ENCODE measurements at places on chromosomes 12 and 14. TPM values are rescaled to one million over a fixed set of nuclear protein-coding genes. Genes with fewer than 3 reads are reported as not detected.

The TOX4 gene
- 80.9 TPM for total RNA-seq

The TMEM119 gene
- total RNA-seq: 54.0 TPM

The KLRC3 gene
- 4.9 TPM for total RNA-seq

The NTN4 gene
- total RNA-seq: 670 TPM

The NUAK1 gene
- total RNA-seq: 21.1 TPM

The SLC25A47 gene
- not detected for total RNA-seq

The LIN7A gene
- 27.7 TPM for total RNA-seq

DNA sequence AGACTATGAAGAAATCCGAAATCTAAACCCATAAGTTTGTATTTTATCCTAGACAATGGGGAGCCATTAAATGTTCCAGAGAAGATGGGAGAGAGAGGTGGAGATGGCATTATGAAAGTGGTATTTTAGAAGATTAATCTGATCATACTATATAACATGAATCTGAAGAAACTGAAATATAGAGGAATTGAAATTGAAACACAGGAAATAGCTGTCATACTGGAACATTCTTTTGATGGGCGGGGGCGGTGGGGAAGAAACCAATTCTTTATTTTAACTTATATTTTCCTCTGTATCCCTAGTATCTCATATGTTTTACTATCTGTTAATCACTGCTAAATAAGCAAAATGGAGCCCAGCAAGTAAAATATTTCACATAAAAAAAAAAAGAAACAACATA is 27.0 kb upstream of the FOXN3 start:
- DNase-seq: no peak

- DNase-seq: no peak
Measured at GRCh38 chr14:45743884-45744283, 490.9 kb upstream of the MIS18BP1 start.

DNA sequence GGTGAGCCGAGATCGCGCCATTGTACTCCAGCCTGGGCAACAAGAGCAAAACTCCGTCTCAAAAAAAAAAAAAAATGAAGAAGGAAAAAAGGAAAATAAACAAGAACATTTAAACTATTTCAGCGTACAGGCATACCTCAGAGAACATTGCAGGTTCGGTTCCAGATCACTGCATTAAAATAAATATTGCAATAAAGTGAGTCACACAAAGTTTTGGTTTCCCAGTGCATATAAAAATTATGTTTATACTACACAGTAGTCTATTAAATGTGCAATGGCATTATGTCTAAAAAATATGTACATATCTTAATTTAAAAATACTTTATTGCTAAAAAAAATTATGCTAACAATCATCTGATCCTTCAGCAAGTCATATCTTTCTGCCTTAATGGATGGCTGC is 53.5 kb upstream of the PLEKHG6 start:
- no peak for DNase-seq

GRCh38 chr12:45446013-45446412 is 230.1 kb downstream of the ANO6 start:
- DNase-seq: no peak

DNA sequence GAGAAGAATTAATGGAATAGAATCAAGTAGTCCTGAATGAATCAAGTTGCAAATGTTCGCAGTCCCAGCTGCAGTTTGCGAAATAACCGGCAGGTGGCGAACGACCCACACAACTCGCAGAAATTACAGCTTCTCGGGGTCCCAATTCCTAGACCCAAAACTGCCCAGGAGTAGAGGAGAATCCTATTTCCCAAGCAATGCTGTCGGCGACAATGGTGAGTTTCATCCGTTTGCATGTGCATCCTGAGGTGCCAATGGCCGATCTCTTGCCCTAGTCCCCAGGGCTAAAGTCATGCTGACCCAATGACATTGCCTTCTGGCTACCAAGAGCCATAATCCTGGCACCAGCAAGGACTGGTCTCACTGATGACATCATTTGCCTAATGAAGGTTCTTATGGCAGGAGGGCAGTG is 8.5 kb upstream of the ASCL1 start:
- no peak for DNase-seq

DNA sequence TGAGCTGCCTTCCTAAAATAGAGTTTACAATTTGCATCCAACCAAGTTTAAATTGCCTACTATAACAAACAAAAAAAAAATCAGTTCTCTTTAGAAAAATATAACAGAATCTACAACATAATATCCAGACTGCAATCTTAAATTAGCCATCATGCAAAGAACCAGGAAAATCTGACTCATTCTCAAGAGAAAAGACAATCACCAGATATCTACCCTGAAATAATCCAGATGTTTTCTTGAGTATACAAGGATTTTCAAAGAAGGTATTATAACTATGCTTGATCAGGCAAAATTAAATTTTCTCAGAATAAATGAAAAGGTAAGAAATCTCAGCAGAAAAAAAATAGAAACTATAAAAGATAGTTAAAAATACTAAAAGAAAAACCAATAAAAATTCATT is 115.6 kb downstream of the CCER1 start:
- no peak for DNase-seq

DNA sequence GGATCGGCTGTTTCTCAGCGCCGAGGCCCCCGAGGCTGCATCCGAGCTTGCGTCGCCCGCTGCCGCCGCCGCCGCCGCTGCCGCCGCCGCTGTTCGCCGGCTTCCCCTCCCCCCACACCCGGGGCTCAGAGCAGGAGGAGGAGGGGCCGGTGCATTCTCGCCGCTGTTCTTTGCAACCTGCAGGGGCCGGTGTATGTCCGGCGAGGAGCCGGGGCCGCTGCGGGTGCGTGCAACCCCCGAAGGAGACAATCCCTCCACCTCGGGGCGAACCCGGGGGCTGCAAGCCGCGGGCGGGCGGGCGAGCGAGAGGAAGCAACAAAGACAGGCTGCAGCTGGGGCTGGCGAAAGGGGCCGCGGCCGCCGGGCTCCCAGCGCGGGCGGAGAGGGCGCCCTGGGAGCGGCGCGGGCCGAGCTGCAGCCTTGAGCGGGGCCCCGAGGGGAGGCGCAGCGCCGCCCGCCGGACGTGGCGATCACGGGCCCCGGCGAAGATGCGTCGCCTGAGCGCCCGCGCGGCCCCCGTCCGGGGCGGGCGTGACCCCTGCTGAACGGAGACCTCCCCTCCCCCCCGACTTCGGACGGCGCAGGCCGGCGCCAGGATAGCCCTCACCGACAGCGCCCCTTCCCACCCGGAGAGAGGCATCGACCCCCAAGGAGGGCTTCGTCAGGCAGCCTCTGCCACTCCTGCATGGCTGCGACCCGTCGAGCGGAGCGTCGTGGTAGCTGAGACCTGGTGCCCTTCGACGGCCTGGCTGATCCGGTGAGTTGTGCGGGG is 702 bp downstream of the FAM222A start:
- DNase-seq: no peak

DNA sequence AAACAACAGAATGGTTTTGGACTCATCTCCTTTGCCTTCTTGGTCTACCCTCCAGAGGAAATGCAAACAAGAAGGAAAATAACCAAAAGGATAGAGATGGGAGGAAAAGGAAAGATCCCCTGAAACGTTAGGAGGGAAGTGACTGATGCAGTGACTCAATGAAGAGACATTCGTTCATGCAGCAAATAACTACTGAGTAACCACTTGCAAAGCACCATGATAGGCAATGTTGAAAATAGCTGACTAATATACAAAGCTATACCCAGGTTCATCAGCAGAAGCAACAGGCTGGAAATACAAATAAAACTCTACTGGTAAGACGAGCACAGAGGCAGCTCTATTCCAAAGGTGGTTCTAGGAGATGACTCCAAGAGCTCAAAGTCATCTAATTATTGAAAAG is 41.8 kb downstream of the R3HDM2 start:
- no peak for DNase-seq

DNA sequence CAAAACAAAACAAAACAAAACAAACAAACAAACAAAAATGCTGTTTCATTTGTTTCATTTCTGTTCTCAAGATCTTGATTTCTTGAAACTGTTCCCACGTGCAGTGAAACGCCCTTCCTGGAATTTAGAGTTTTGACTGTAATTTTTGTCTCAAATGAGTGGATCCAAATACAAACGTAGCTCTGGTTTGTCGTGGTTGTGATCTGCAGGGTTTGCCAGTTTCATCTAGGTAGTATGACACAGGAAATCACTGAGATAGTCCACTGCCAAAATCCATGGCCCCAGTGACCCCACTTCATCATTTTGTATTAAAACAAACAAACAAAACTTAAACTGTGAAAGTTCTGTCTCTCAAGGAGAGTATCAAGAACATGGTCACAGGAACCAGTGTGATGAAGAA is 838.6 kb downstream of the BCL11B start:
- DNase-seq: no peak

DNA sequence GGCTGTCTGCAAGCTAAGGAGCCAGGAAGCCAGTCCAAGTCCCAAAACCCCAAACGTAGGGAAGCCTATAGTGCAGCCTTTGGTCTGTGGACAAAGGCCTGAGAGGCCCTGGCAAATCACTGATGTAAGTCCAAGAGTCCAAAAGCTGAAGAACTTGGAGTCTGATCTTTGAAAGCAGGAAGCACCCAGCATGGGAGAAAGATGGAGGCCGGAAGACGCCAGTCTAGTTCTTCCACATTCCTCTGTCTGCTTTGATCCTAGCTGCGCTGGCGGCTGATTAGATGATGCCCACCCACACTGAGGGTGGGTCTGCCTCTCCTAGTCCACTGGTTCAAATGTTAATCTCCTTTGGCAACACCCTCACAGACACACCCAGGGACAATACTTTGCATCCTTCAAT is 58.5 kb downstream of the CAPS2 start:
- no peak for DNase-seq

DNA sequence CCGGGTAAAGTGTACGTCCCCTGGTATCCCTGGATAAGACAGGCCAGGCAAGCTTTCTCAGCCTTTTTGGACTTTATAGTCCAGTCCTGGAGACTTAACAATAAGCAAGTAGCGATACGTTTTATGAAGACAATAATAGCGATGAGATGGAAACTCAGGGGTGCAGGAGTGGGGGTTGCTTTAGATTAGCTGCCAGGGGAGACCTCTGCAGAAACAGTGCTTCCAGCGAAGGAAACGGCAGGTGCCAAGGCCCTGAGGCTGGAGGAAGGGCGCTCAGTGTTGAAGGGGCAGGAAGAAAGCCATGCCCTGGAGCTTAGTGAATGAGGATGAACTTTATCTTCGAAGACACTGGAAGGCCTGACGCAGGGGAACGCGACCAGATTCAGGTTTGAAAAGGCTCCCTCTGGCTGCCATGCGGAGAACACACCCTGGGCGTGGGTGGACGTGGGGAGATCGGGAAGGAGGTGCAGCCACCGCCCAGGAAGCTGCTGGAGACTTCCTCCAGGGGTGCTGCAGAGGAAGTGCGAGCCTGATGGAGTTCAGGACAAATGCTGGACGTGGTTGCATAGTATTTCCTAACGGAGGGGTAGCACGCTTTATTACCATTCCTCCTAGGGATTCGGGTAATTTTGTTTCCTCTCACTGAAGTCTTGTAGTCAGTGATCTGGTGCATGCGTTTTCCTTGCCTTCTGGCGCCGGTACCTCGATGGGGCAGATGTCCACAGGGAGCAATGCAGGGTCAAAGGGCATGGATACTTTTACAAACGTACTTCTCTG is 26.1 kb upstream of the UBC start:
- peak; percentile 92 for DNase-seq

DNA sequence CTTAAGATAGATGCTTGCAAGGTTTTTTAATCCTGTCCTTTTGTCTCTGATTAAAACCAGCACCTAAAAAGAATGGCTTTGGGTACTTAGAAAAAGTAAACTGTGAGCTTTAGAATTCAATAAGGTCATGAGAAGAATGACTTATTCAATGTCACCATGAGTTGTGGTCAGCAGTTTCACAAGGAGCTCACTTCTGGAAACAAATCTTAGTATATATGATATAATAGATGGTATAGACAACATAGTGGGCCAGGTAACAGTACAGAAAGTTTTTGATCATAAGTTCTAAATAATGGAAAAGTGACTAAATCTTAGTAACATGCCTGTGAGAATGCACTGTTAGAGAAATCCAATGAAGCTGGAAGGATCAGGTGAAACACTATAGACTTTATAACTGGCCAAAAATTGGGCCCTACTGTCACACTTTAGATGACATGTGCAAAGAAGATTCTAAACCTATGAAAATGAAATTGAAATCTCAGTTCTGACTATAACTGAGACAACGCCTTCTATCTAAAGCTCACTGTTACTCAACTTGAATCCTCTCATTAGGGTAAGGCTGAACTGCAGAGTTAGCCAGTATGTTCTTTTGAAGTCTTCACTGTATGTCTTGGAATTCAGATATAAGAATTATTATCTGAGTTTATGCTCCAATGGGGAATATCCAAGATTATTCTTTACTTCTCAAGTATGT is 42.4 kb upstream of the RAD51AP1 start:
- DNase-seq: no peak

DNA sequence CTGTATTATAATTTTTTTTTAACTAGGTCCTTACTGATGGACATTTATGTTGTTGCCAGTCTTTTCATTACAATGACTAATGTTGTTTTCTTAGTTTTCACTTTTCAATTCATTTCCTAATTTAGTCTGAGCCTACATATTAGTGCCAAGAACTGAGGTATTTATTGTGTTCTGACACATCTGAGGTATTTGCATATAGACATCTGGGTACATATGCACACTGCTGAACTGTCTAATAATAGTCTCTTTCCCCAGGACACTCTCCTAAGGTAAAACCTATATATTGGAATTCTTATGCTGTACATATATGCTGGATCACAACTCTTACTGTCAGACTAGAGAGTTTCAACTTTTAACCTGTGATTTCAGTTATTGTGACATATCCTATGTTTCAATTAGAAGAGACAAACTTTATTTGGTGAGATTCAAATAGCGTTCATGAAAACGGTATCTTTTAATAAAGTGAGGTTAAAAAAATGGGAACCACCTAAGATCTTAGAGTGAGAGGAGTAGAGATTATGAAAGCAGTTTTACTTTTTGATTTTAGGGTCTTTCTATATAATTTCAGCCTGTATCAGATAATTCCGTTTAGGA is 263.2 kb downstream of the RAD51B start:
- DNase-seq: no peak

GRCh38 chr12:114769634-114770033 is 85.7 kb upstream of the TBX3 start:
- no peak for DNase-seq

DNA sequence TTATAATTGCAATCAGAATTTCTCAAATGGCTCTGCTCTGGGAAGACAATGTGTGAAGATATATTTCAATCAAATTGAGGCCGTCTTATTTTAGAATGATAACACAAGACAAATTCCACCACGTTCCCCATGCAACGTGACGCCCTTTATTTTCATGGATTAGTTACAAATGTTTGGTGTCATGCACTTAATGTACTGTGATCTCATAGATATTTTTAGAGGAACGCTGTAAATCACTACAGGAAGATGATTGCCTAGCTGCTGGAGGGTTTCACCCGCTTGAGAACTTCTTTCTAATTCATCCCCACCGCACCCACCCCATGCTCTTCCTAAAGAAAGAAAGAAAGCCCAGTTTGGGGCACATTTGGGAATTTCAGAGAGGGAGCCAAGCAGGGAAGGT is 117.2 kb downstream of the PLXNC1 start:
- no peak for DNase-seq

- DNase-seq: no peak
Measured at GRCh38 chr12:23458640-23459039, 490.8 kb downstream of the SOX5 start.

- DNase-seq: no peak
Measured at GRCh38 chr14:78968265-78968664, 798.1 kb downstream of the NRXN3 start.

Data from osteocyte (in vitro differentiated cells).